ENCODE measurements at places on chromosomes 1 and 21.

GRCh38 chr1:162357681-162358266 is 18.9 kb downstream of the SPATA46 start:
- peak; percentile 77 for DNase-seq

DNA sequence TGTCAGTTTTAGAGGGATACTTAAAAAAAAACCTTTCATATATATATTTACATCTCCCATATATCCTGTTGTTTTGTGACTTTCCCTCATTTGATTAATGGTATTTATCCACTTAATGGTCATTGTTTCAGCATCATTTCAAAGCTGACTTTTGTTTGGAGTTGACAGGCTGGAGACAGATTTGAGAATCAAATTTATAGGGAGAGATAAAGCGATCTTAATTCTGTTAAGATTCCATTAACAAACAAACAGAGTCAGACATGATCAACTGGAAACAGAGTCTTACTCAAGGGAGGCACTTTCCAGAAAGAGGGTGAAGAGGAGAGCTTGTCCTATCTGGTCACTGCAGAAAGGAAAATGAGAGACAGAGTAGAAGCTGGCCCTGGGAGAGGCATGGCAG is 283.4 kb downstream of the TTLL7 start:
- DNase-seq, result no peak

DNA sequence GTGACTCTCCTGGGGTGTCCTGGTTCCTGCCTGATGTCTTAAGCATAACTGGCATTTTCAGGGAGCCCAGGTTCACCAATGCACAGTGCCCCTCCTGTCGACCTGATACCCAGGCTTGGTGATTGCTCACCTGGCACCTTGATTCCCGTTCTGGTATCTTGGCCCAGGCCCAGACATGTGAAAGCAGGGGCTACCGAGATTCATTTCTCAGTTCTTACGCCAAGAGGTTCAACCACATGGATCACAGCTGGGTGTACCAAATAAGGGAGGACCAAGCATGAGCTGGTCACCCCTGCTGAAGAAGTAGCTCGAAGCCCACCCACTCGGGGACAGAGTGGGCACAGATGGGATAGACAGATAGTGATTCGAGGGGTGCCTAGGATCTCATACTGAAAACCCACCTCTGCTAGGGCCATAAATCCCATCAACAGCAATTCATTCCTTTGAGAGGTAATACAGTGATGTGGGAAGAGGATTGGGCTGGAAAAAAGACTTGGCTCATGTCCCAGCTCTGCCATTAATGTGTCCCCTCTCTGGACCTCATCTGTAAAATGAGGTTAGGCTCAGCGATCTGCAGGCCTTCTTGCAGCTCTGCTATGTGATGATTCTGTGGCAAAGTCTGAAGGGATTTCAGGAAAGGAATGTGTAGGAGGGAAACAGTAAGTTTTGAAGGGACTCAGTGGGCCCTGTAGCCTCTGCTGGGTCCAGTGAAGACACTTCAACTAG is 2.7 kb downstream of the EPHX1 start:
- DNase-seq, result peak; percentile 63

- no peak for DNase-seq
Observed at GRCh38 chr1:2480986-2481364, 4.9 kb downstream of the PLCH2 start.

DNA sequence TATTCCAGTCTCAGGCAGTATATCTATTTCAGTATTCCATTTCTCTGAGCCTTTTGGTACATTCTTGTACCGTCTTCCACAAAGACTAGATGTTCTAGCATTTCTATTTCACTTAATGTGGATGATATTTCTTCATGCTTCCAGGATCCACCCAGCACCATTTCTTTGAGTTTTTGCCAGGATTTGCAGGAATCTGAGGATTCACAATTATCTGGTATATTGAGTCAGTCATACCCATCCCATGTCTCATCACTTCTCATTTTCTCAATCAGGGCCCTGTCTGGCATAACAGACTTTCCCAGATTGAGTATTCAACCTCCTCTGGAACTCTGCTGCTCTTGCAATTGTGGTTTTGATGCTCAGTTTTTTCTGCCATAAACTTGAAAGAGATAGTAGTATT is 20.9 kb upstream of the COL11A1 start:
- no peak for DNase-seq

DNA sequence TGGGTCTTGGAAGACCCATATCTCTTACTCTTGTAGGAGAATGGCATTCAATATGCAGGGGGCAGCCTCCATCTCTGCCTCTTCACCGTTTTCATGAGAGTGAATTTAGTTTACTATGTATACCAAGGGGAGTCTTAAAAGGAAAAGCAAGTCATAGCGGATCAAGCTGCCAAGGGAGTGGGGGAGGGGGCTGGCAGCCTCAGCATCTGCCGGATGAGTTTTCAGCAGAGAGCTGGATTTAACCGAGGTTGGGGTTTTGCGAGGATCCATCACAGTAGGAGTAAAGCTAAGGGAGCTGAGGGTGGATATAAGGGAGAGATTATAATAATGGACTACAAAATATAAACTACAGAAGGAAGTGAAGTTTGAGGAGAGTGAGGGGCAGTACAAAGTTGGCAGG is 9.9 kb downstream of the CD160 start:
- peak; percentile 76 for DNase-seq

GRCh38 chr1:172867216-172867818 is 183.4 kb downstream of the TNFSF18 start:
- no peak for DNase-seq

- peak; percentile 14 for DNase-seq
Observed at GRCh38 chr1:8382051-8382505, 64.2 kb downstream of the SLC45A1 start.

DNA sequence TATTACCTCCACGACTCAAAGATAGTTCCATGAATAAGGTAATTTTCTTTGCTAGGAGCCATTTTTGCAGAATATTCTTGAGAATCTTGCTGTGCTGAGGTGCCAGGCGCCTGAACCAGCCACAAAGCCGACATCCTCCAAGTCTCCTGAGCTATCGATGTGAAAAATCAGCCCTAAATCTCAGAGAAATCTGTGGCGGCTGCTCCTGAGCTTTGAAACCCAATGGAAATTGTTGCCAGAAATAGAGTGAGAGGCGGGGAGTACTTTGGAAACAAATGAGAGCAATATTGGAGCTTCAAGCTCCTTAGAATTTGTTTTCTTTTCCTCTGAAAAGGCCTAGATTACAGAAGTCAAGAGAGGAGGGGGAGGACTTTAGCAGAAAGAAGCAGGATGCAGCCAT is 6.3 kb downstream of the CAMK1G start:
- DNase-seq, result no peak

GRCh38 chr21:34215501-34215900 is 142.1 kb downstream of the MRPS6 start:
- no peak for DNase-seq

- DNase-seq, result no peak
Observed at GRCh38 chr1:215132156-215132555, 49.6 kb downstream of the KCNK2 start.

- no peak for DNase-seq
Observed at GRCh38 chr21:26637201-26637745, 64.2 kb upstream of the CYYR1 start.

DNA sequence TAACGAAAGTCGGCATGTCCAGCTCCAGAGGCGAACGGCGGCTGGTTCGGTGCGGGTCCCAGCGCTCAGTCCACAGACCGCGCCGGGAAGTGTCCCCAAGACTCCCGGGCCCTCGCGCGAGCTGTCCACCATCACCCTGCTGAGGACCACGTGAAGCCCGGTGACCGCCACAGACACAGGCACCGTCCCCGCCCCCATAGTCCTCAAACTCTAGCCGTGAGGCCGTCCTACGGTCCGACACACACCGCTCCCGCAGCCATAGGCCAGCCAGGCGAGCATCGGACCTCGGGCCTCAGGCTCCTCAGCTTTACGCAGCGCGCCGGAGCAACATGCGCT is 535 bp downstream of the SETD4 start:
- DNase-seq, result no peak

DNA sequence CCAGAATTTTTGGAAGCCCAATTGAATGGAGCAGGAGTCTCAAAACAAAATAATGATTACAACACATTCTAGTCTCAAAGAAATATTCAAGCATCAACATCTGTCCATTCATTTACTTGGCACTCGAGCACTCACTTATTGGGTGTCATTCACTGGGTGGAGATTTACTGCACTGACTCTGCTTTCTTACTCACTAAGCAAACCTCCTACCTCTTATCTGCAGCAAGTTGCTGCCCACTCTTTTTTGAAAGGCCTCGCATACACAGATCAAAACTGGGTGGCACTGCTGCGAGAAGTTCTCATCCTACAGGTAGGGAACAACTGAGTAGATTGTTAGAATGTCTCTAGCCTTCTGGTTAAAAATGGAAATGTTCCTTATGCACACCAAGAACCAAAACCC is 18.0 kb downstream of the RHBDL2 start:
- no peak for DNase-seq

DNA sequence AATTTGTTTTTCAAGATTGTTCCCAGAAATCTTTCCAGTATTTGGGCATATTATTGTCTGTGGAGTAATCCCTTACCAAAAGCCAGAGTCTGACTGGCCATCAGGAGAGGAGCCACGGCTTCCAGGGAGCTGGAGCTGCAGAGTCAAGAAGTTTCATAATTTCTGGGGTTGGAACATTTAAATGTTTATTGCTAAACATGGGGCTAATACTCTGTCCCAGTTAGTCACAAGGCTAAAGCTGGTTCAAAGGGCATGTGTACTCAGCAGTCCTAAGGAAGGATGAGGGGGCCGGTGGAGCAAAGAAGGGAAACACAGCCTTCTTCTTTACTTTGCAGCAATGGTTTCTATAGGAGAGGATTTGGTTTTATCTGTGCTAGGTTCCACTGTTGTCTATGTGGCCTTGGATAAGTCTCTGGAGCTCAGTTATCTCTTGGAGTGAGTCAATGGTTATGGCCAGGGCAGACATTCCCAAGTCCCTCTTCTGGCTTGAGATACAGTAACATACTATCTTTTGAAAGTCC is 9.5 kb downstream of the DENND2D start:
- DNase-seq, result no peak

GRCh38 chr1:214429951-214430770 is 121.2 kb downstream of the PTPN14 start:
- DNase-seq, result peak; percentile 75

GRCh38 chr1:162385280-162385623 is 3.7 kb downstream of the C1orf226 start:
- no peak for DNase-seq

GRCh38 chr1:115041654-115042053 is 12.0 kb downstream of the TSHB start:
- peak; percentile 58 for DNase-seq

GRCh38 chr1:179003512-179004066 is 22.1 kb upstream of the FAM20B start:
- DNase-seq, result no peak

All from NCI-H82 (cell line).